ENCODE measurements at places on chromosomes 5 and 9.
A peak's percentile ranks its signal among the peaks of the same experiment; 100 is the strongest.

GRCh38 chr5:64942460-64942859 is 173.7 kb downstream of the CWC27 start:
- no peak for DNase-seq

DNA sequence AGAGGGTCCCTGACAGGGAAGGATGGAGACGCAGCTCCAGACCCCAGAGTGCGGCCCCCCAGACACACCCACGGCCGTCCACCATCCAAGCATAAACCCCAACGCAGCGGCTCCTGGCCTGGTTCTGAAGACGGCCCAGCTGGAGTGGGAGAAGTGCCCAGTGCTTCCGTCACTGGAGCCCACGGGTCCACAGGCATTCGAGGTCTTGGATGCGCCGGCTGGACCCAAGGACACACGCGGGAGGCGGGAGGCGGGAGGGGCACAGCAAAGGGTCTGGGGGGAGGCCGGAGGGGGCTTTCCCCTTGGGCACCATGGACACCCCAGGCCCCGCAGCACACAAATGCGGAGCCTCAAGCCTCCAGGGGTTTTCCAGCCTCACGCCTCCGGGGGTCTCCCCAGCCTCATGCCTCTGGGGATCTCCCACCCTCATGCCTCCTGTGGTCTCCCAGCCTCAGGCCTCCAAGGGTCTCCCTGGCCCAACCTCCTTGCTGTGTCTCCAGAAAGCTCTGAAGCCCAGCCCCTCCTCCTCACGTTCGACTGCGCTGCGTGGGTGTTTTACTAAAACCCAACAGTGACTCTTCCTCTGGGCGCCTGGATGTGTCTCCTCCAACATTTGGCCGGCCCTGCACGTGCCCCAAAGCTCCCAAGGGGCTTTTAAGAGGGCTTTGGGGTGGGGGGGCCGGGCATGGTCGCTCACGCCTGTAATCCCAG is 15.2 kb downstream of the EXD3 start:
- no peak for DNase-seq

DNA sequence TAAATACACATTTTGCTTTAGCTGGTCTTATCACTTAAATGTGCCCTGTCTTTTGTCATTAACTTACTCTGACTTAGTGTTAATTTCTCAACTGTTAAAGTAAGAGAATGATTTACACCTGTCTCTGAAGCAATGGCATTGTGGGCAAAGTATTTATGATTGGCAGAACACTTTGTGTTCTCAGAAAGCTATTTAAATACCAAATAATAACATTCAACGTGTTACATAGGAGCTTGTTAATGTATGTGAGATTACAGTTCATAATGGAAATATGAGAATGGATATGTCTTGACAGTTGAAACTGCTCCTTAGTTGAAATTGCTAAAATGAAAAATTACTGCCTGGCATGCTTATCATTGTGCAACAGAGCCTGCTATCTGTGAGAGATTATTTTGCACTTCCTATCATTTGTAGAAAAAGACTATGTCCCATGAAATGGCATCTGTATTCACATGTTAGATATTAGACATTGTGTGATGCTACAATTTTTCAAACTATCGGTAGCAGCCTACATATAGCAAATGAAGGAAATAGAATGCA is 46.1 kb downstream of the PRR16 start:
- no peak for DNase-seq

DNA sequence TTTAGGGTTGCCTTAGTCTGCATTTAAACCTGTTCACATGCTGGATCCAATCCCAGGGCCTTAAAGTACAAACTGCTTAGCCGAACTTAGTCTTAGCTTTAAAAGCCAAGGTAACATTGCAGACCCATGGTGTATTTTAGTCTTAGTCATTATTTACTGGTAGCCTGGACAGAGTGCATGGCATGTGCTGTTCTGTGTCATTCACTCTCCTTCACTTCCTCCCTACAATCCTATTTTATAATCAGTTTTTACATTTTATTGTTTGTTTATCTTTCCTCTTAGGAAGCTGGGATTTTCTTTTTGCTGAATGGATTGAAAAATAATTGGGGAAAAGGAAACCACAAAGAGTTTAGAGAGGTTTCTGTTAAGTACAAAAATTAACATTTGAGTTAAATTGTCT is 29.4 kb upstream of the TAL2 start:
- peak; percentile 22 for DNase-seq

DNA sequence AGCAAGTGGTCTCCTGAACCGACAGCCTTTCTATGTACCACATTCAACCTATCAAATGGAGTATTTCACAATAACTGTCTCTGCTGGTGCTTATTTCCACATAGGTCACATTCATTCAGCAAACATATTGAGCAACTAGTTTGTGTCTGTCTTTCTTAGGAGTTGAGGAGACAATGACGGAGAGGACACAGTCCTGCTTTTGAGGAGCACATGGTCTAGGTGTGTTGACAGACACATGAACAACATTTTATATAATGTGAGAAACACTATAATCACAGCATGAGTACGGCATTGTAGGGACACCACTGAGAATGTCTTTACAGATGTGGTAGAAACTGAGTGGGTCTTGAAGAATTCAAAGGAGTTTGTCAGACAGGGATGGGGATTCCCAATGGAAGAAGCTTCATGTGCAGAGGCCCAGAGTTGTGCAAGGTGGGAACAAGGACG is 28.5 kb downstream of the NFIL3 start:
- peak; percentile 91 for DNase-seq

GRCh38 chr9:131162886-131163285 is 37.5 kb downstream of the NUP214 start:
- no peak for DNase-seq

DNA sequence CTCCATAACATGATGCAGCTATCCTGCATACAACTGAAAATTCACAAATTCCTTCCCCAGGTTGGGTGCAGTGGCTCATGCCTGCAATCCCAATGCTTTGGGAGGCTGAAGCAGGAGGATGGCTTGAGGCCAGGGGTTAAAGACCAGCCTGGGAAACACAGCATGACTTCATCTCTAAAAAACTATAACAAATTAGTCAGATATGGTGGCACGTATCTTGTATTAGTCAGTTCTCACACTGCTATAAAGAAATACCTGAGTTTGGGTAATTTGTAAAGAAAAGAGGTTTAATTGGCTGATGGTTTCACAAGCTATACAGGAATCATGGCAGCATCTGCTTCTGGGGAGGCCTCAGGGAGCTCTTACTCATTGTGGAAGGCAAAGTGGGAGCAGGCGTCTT is 56.4 kb upstream of the DAPK1 start:
- DNase-seq = peak; percentile 6

DNA sequence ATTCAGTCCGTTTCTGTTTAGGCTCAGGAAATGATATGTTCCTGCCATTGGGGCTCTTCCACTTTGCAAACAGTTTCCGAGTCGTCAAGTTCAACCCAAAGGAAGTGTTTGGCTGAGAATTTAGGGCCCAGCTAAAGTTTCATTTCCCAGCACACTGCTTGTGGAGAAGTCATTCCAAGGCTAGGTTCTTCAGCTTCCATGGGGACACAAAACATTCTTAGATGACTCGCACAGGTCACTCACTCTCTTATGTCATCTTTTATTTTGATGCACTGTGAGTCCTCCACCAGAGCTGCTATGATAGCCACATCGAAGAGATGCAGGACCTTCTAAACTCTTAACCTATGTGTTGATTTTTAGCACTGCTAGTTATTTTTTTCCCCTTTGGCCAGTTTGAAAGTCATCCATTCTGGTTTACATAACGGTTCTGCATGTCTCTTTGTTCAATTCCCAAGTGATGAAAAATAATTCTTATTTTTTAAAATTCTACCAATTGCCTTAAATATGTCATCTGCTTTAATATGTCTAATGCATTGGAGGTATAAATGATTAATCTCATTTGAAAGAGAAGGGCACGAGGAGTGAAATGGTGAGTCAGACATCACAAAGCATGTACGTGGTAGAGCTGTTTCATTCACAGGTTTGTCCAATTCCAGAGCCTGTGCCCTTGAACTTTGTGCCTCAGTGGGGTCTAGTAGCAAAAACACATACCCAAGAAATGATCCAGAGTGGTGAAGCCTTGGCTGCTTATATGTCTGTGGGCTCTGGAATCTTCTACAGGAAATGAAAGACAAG is 84.3 kb downstream of the ZNF462 start:
- peak; percentile 8 for DNase-seq

DNA sequence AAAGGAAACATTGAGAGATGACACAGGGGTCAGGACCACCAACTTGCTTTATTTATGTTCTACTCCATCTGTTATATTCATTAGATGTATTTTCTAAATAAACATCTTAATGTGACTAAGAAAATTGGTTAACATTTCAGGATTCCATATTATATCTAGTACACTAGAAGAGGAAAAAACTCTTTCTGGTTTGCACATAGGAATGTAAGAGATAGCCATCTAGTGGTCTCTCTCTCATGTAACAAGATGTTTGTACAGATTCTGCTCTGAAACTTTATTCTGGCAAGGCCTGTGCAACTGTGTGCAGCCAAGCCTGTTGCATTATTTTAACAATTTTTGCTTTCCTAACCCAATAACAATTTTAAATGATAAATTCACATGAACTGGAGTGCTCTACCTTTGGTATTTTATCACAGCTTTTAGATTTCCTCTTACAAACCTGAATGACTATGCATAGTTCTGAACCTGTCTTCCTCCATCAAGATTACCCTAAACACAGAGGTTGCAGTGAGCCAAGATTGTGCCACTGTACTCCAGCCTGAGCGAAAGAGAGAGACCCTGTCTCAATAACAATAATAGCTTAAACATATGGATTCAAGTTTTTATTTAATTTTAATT is 148.2 kb downstream of the GIN1 start:
- peak; percentile 58 for DNase-seq

- peak; percentile 72 for DNase-seq
Observed at GRCh38 chr9:27151693-27152404, 42.8 kb downstream of the TEK start.

- no peak for DNase-seq
Observed at GRCh38 chr5:1268056-1268455, 26.8 kb downstream of the TERT start.

GRCh38 chr5:178068293-178068692 is 45.0 kb upstream of the N4BP3 start:
- no peak for DNase-seq

GRCh38 chr5:3740546-3741373 is 145.1 kb downstream of the IRX1 start:
- no peak for DNase-seq

- peak; percentile 83 for DNase-seq
Observed at GRCh38 chr9:123335193-123335985, 20.6 kb upstream of the CRB2 start.

- DNase-seq = no peak
Observed at GRCh38 chr9:83503866-83504265, 34.3 kb downstream of the FRMD3 start.

- DNase-seq = no peak
Observed at GRCh38 chr5:35415309-35415708, 185.0 kb upstream of the PRLR start.

DNA sequence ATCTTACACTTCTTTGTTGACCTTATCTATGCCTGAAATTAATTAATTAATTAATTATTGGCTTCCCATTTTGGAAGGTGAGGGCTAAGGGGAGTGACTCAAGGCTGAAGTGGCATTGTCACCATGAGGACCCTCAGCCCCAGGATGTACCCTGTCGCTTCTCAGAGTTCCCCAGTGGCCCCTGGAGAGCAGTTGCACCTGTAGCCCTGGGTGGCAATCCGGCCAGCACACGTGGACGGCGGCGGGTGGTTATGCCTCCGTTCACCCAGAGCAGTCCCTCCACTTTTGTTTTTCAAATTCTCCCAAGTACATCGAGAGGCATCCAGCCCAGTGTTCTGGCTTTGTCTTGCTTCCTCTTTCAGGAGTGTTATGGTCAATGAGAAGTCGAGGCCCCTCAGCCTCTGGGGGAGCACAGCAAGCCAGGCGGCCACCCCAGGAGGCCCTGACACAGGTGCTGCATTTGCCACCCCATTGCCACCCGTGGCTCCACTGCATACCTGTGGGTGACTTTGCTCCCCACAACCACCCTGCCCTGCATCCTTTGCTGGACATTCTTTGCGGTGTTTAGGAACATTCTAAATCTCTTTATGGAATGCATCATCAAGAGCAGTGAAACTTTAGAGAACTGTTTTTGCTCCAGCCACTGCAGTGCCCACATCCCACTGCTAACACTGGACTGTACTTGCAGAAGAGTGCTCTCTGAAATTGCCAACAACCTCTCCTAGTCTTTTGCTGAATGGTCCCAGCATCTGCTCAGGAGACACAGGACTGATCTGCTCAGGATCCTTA is 11.5 kb upstream of the IRX2 start:
- no peak for DNase-seq

- peak; percentile 51 for DNase-seq
Observed at GRCh38 chr9:93302586-93303257, 118.8 kb downstream of the WNK2 start.

GRCh38 chr5:5494489-5495402 is 72.3 kb downstream of the ICE1 start:
- DNase-seq = peak; percentile 22

DNA sequence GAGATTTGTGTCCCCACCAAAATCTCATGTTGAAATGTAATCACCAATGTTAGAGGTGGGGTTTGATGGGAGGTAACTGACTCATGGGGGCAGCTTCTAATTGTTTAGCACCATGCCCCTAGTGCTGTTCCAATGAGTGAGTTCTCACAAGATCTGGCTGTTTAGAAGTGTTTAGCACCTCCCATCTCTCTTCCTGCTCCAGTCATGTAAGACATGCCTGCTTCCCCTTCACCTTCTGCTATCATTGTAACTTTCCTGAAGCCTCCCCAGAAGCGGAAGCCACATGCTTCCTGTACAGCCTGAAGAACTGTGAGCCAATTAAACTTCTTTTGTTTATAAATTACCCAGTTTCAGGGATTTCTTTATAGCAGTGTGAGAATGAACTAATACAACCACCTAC is 170.5 kb downstream of the NDUFS4 start:
- no peak for DNase-seq

- DNase-seq = peak; percentile 45
Observed at GRCh38 chr5:44002381-44002901, 386.8 kb downstream of the FGF10 start.

GRCh38 chr9:123174079-123174478 is 94.3 kb downstream of the STRBP start:
- DNase-seq = no peak

DNA sequence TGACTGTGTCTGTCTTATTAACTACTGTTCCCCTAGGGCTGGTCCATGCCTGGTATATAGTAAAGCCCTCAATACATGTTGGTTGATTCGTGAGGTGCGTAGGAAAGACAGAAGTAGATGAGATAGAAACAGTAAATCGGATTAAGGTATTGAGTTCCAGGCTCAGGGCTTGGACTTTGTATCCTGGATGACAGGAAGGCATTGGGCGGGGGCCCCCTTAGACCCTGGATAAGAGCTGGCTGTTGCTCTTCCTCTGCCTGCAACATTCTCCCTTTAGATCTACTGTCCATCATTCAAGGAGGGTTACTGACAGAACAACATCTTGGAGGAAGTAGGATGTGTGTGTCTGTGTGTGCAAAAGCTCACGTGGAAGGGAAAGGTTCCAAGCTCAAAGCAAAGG is 31.2 kb upstream of the CTNNA1 start:
- no peak for DNase-seq
